ENCODE measurements at places on chromosomes 3 and 15. TPM values are rescaled to one million over a fixed set of nuclear protein-coding genes. Genes with fewer than 3 reads are reported as not detected.

DNA sequence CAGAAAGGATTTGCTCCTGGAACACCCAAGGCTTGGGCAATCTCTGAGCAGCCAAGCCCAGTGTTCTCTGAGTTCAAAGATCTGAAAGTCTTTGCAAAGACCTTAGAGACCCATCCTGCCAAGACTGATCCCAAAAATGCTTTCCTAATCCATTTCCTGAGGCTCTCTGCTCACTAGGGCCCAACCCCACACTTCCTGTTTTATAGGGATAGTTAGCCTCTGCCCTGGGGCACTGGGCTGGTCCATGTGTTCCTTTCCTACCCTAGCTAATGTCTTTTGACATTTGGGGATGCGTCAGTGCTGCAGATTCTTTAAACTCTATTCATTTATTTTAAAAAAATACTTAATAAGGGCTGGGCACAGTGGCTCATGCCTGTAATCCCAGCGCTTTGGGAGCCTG lies 372.7 kb downstream of the ROBO2 start:
- DNase-seq, result peak; percentile 66

DNA sequence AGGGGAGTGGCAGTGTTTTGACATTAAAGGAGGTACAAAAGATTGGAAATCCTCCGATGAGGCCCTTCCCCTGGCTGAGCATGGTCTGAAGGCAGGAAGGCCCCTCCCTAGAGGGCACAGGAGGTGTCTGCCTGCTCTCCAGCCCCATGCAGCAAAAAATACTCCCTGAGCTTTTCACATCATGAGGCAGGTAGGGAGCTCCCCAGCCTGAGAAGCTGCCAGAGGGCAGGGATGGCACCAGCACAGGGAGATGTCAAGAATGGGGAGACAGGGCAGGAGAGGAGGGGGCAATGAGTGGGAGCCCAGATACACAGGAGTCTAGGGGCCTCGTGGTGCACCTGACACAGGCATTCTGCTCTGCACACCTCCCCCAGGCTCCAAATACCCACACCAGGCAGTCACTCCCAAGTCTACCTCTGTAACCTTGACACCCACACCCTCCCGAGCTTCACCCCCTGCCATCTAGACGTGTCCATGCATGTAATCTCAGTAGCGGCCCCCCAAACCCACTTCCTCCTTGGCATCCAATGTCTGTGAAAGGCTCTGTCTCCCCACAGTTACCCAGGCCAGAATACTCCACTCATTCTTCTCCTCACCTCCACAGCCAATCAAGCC lies 22.9 kb downstream of the GRAMD2A start:
- DNase-seq, result no peak

DNA sequence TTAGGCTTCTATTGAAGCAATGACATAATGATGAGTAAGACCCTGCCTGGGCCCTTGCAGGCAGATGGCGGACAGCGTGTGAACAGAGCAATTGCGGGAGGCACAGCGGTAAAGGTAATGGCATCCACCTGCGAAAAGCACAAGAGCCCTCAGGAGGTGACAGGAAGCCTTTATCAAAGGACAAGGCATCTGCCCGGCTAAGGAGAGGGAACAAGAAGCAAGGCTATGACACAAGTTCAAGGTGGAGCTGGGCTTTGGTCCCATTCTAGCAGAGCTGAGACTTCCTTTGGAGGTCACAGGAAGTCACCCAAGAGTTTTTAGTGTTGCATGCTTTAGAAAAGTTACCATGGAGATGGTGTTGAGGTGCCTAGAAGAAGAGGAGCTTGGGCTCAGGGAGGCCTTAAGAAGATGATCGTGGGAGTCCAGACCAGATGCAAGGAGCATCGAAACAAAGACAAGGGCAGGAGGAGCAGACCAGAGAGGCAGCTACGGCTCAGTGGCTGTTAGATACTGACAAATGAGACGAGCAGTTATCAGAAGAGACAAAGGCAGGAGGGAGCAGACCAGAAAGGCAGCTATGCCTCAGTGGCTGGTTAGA lies 34.5 kb downstream of the OSBPL10 start:
- DNase-seq, result no peak

- no peak for DNase-seq
These were observed 66.9 kb downstream of the DCLK3 start for GRCh38 chr3:36697229-36698001.

- peak; percentile 9 for DNase-seq
These were observed 11.2 kb upstream of the CAPN3 start for GRCh38 chr15:42348083-42348482.

- DNase-seq, result no peak
These were observed 585.6 kb upstream of the ZNF717 start for GRCh38 chr3:76370749-76371520.

GRCh38 chr3:114649331-114649730 lies 355.5 kb downstream of the TIGIT start:
- peak; percentile 61 for DNase-seq

DNA sequence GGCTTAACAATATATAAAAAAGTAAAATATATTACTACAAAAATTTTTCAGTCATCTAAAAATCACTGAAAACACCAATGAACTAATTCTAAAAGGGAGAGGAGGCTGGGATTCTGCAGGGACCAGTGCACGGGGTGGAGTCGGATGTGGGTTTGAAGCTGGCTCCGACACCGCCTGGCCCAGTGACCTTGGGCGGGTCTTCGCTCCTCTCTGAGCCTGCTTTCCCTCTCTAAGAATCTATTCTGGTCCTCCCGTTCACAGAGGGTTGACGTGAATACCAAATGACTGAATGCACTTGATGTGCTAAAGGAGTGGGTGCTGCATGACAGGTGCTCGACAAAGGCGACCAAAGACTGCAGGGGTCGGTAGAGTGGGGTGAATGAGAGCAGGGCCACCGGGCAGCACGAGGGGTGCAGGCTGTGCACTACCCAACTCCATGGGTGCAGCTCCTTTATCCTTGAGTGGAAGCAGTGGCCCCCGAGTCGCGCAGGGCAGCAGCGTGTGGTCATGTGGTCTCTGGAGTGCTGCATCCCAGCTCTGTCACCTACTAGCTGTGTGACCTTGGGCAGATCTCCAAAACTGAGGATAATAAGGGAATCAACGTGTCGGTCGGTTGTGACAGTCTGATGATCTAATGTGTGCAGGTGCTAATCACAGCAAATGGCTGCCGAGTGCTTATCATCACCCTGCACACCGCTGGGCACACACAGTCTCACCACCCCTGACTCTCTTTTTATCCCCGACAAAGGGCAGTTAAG lies 8.6 kb upstream of the IQSEC1 start:
- no peak for DNase-seq

GRCh38 chr3:109382588-109382987 lies 45.2 kb upstream of the DPPA4 start:
- no peak for DNase-seq

GRCh38 chr3:34258271-34258998 lies 460.0 kb downstream of the PDCD6IP start:
- no peak for DNase-seq

GRCh38 chr15:39404767-39405181 lies 176.1 kb upstream of the THBS1 start:
- peak; percentile 97 for DNase-seq

- DNase-seq, result no peak
These were observed 2.1 kb downstream of the MAGEL2 start for GRCh38 chr15:23645371-23646164.

- no peak for DNase-seq
These were observed 4.6 kb upstream of the ANKRD63 start for GRCh38 chr15:40287505-40287904.

DNA sequence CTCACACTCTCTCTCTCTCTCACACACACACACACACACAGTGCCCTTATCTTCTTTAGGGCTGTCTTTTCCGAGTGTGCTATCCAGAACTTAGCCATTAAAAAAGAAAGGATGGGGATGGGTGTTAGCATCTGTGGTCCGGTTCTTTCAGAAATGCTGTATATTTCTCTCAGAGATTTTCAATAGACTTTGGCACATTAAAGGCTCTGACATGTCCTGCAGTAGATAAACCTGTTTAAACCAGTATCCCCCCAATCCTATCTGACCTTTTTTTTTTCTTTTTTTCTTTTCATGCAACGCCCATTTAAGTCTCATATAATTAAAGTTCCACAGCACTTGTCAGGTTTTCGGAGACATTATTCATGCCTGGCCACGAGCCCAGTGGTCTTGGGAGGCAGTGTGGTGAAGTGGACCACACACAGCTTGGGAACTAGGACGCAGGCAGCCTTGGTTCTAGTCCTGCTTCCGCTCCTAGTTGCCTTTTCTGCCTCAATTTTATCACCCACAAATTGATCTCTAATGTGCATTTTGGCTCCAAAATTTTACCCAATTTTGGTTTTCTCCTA lies 13.3 kb downstream of the CAV3 start:
- no peak for DNase-seq

GRCh38 chr3:45092132-45093031 lies 53.8 kb downstream of the CDCP1 start:
- peak; percentile 81 for DNase-seq

DNA sequence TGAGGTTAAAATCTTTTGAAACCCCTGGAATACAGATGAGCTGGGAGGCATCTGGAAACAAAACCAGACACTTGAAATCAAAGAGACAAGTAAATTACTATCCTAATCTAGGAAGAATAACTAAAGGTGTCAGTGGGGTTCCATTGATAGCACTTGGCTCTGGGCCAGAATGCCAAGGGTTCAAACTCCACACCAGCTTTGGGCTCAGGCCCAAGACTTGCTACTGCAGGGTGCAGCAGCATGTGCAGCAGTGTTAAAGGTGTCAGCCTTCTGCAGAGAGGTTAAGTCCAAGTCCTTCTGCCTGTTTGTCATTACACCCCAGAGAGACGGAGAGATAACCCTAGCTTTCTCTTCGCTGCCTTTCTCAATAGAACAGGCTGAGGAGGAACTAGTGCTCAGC lies 273.9 kb downstream of the TIGIT start:
- DNase-seq, result no peak

DNA sequence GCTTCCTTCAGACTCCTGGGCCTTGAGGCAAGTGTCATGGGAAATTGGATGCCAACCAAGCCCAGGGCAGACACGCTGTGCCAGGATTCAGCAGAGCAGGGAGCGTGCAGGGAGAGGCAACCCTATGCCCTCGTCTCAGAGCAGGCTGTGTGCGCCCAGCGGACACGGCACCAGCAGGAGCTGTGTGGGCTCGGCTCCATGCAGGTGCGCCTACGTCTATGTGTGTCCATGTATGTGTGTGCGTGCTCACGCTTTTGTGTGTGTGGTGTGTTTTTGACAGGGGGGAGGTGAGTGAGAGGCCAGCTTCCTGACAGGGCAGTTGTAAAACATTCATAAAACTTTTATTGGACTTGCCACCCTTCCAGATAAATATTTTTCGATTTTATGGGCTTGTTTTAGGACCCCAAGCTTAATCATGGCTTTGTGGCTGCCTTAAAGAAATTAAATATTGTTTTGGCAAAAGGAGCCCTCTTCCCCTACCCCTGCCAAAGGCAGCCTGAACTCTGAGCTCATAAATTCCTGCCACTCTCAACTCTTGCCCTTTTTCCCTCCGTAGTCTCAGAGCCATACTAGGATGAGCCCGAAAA lies 84.4 kb downstream of the DNAJB8 start:
- DNase-seq, result no peak

- DNase-seq, result no peak
These were observed 12.6 kb downstream of the DUT start for GRCh38 chr15:48343865-48344264.

- no peak for DNase-seq
These were observed 515.2 kb upstream of the CCDC54 start for GRCh38 chr3:106862067-106862466.

DNA sequence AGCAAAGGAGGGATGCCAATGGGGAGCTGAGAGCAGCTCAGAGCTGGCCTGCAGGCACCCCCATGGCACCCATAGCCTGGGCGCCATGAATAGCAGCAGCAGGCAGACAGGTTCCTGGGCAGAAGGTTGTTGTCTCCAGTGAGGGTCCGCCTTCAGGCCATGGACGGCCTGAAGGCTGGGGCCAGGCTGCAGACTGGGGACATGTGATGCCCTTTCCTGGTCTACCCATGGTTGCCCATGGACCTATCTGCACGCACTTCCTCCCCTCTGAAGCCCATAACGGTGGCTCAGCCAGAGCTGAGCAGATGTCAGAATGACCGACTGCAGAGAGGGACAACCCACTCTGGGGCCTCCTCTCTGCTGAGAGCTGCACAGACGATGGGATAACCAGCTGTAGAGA lies 256.8 kb downstream of the PLOD2 start:
- DNase-seq, result no peak

DNA sequence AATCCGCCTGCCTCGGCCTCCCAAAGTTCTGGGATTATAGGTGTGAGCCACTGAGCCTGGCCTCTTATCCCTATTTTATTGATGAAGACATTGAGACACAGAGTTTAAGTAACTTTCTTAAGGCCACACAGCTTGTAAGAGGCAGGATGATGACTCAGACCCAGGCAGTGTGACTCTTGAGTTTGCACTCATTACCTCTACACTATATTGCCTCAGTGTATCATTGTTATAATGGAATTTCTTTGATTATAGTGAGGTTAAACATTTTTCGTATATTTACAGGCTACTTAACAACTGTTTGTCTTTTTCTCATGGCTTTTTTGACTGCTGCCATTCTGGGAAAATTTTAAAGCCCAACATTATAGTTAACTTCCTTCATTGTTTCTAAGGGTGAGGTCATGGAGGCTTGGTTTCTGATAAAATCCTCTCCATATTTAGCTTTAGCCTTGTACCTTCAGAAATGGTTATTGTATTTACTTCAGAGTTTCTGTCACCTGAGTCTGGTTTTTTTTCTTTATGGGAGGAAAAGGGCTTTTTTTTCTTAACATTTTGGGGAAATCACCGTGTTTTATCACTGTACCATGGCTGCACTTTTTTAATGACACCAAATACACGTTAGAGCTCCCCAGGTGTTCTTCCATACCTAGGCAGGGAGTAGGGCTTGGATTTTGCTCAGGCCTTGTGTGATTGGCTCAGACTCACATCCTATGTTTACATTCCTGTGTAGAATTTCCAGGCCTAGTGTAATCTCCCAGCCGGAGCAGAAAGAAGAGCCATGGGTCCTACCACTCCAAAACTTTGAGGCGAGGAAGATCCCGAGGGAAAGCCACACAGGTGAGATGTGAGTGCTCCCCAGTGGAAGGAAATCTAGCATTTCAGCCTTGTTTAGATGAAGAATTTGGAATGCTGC lies 6.3 kb downstream of the ZNF774 start:
- no peak for DNase-seq

GRCh38 chr3:139185527-139185926 lies 140.8 kb upstream of the PRR23C start:
- DNase-seq, result no peak

The CHDH gene
- 0.04 TPM for polyA plus RNA-seq

The PLA1A gene
- polyA plus RNA-seq, result 0.08 TPM

The ZKSCAN7 gene
- 1.9 TPM for polyA plus RNA-seq

The SPINK8 gene
- not detected for polyA plus RNA-seq

The CEP152 gene
- 0.92 TPM for polyA plus RNA-seq

The SEMA7A gene
- polyA plus RNA-seq, result 15.5 TPM

The NUSAP1 gene
- 39.5 TPM for polyA plus RNA-seq

The SNTN gene
- not detected for polyA plus RNA-seq

The LRRC31 gene
- polyA plus RNA-seq, result not detected

The CA12 gene
- polyA plus RNA-seq, result 101 TPM

The NTRK3 gene
- polyA plus RNA-seq, result not detected

The SAMMSON gene
- not detected for polyA plus RNA-seq

The UCN2 gene
- 6.3 TPM for polyA plus RNA-seq

The PLSCR5 gene
- polyA plus RNA-seq, result not detected

The ADCY5 gene
- not detected for polyA plus RNA-seq

Measured in keratinocyte (primary cell).